Stimulated activated CD4-positive, alpha-beta T cell treated with anti-CD3 and anti-CD28 coated beads, Interleukin-4, amount 100 ng/mL, for 24 hours (primary cell): ENCODE measurements at places on chromosomes 4 and X.

- no peak for DNase-seq
Observed at GRCh38 chrX:107700790-107701189, 72.5 kb downstream of the PRPS1 start.

GRCh38 chrX:135520553-135521404, at the start of gene INTS6L:
TSS of gene INTS6L (plus strand) at chrX:135520660. CDS start at chrX:135520993, 333 bp downstream.
- DNase-seq, result peak; percentile 83

- DNase-seq, result no peak
Observed at GRCh38 chrX:11619441-11619840, 46.3 kb downstream of the ARHGAP6 start.

DNA sequence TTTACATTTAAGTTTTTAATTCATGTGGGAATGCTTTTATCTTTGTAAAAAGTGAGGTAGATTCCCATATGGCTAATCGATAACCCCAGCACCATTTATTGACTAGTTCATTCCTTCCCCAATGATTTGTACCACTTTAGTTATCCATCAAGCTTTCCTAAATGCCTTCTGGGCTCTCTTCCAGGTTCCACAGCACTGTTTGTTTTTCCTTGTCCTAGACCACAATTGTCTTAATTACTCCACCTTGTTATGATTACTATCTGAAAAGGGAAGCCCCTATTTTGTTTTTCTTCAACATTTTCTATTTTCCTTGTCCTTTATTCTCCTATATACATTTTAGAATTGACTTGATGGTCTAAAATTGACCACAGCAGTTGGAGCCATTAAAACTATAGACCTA, 48.5 kb upstream of the GPRIN3 start:
- no peak for DNase-seq

GRCh38 chr4:156036496-156036895, 82.8 kb upstream of the CTSO start:
- no peak for DNase-seq

DNA sequence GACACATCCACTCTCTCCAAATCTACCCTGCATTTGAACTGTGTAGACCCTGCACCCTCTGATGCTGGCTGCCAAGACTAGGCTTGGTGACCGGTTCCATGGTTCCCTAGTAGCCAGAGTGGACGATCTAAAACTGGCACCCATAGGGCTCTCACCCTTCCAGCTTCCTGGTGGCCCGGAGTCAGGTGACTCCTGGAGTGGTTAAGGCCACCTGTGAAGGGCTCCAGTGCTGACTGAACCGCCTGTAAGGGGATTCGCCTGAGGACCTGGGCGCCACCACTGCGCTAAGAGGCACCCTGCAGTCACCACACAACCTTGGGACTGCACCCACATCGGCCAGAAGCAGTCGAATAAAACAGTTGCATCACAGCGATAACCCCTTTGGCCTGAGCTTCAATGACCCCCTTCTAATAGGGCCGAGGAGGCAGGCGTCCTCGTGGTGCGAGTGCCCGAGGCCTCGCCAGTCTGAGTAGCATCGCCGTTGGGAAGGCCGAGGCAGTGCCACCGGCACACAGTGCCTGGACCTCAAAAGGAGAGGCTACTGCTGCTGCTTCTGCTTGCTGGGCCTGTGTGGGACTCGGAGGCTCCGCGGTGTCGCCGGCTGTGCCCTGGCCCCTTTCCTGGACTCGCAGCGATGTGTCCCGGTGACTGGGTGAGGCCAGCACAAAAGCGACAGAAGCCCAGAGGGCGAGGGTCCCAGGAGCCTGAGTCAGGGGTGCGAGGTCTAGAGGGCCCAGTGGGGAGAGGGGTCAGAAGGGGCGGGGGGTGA, 6.5 kb downstream of the HMX1 start:
- DNase-seq, result no peak

- DNase-seq, result no peak
Observed at GRCh38 chr4:158182736-158183135, 9.9 kb upstream of the GASK1B start.

- DNase-seq, result no peak
Observed at GRCh38 chr4:53830511-53830910, 233.9 kb downstream of the CHIC2 start.

GRCh38 chrX:8939322-8939721, 94.6 kb downstream of the FAM9B start:
- no peak for DNase-seq

DNA sequence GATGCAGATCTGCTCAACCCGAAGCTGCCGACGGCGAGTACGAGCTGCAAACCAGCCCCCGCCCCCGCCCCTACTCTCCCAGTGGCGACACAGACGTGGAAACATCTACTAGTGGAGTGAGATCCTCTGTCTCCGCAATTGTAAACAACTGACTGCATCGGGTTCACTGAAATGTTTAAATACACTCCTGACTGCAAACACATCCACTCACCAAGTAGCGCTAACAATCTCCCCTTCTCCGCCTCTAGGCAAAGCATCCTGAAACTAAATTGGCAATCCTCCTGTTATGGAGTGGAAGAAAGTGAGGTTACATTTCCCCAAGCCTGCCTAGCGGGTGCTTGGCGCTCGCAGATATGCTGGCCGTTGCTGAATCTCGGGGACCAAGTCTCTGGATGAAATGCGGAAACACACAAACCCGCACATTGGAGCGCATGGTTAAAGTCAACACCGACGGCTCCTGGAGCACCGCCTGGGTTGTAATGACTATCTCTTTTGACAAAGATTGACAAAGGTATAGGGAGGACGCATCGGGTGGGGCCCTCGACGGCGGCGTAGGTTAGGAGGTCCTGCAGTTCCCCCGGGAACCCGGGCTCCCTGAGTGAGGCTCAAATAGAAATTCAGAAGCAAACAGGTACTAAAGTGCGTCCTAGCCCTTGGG, 117.0 kb upstream of the TEX13C start:
- no peak for DNase-seq

GRCh38 chr4:2932321-2932950, 30.8 kb downstream of the NOP14 start:
- no peak for DNase-seq

DNA sequence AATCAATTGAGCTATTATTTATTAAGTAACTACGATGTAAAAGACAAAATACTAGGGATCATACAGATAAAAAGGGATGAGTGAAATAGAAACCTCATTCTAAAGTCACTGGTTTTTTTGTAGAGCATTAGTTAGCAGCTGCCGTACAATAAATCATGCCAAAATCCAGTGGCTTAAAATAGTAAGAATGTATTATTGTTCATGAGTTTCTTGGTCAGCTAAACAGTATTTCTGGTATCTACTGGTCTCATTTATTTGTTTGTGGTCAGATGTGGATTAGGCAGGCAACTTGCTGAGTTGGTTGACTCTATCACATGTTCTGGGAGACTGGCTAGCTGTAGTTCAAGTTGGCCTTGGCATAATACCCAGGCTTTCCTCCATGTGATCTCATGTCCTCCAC, 667.3 kb downstream of the GALNTL6 start:
- no peak for DNase-seq

- DNase-seq, result no peak
Observed at GRCh38 chr4:1797861-1798579, 4.9 kb downstream of the FGFR3 start.

DNA sequence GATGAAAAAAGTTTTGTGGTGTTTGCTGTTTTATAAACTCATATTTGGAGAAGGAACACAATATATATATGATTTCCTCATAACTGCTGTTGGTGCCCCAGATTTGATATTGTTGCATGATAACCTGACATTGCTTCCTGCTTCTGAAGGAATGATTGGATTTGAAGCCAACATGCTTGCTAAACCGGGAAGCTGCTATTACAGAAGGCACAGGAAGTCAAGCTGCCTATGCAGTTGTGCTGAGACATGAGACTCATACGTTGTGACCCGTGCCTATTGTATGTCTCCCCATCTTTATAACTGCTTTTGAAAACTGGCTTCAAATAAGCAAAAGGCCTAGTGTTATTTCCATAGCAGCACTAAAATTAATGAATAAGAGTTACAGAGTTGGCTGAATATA, 32.9 kb downstream of the GAB1 start:
- DNase-seq, result no peak

DNA sequence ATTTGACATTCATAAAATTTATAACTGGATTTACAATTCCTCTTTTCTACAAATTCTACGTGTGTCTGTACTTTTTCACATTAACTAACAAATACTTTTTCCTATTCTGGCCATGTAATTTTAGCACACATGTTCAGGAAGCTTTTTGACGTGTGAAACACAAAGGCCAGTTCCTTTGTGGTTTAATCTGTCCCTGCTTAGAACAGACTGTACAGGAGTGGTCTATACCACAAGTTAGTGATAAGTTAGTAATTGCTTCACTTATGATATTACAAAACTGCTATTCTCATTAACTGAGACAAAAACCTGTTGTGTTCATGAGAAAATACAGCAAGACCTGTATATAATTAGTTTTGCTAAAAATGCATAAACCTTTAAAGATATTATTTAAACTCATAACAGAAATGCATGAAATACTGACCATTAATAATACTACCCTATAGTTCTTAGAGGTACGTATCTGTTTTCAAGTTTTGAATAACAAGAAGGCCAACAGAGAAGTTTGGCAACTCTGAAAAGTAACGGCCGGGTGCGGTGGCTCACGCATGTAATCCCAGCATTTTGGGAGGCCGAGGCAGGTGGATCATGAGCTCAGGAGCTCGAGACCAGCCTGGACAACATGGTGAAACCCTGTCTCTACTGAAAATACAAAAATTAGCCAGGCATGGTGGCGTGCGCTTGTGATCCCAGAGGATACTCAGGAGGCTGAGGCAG, 13.7 kb upstream of the AREG start:
- DNase-seq, result no peak

- no peak for DNase-seq
Observed at GRCh38 chr4:122701061-122701460, 31.4 kb upstream of the BBS12 start.
